ENCODE measurements at places on chromosomes 1 and 21.

DNA sequence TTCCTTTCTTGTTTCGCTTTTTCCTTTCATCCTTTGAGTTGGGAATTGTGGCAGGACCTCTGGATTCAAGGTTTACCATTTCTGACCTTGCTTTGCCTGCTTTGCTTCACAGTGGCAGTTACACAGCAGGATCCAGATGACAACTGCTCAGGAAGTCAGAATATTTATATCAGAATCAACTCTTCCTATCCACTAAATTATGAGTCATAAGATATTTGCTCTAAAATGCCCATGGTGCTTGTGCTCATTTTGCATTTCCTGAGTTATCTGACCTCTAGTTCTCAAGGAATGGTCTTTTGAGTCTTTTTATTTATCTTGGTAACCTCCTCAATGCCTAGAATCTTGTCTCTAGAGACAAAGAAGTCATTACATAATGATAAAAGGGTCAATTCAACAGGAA, 290.8 kb downstream of the LRRC7 start:
- DNase-seq = no peak

GRCh38 chr1:23035823-23036452, 16.7 kb downstream of the KDM1A start:
- DNase-seq = no peak

DNA sequence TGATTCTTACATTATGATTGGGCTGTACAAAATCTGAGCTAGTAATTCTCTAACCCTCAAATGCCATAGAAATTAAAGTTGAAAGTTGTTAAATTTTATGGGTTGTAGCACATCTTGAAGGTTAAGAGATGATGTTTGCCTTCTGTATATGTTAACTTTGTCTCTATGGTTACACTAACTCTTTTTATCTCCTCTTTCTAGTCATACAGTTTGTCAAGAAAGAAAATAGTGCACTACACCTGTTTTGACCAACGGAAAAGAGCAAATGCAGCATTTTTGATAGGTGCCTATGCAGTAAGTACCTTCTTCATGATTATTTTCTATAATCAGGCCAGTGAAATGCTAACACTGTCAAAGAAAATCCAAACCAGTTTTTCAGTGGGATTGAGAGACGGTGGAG, 38.2 kb downstream of the CDC14A start:
- DNase-seq = no peak

DNA sequence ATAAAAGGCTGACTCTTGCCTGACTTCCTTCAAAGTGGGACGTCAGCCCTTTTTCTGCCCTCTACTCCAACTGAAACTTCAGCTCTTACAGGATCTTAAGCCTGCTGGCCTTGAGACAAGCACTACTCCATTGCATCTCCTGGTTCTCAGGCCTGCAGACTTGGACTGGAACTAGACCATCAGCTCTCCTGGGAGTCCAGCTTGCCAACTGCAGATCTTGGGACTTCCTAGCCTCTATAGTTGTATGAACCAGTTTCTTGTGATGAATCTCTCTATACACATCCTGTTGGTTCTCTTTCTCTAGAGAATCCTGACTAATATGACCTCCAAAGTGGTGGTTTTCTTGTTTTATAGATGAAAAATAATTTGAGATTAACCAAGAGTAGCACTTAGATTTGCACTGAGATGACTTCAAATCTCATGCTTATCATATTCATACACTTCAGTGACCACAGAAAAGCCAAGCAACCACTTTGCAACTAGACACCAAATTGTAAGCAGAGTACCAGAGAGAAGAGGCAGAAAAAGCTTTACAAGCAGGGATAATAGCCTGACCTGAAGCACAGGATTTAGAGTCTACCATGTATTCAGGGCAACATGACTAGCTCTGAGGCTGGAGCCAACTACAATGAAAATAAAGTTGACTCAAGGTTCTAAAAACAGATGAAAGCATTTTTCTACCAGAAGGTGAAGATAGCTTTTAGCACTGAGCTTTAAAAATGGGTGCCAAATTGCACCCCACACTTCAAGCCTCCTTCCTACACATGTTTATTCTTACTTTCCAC, 661.3 kb upstream of the USP24 start:
- no peak for DNase-seq

DNA sequence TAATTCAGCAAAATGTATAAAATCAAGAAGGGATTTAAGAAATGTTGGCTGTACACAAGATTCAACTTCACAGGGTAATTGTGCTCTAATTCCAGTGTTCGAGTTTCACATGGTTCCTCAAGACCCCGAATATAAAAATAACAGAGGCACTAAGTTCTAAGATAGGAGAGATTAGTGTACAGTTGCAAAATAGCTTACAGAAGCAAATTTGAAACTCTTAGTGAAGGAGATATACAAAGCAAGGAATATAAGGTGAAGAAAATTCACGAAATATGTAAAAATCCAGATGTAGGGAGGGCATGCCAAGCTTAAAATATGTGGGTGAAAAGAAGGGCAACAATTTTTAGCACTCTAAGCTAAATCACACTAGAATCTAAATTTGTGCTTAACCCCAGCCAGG, 29.4 kb downstream of the TOR1AIP2 start:
- DNase-seq = no peak

- DNase-seq = no peak
Measured at GRCh38 chr1:15538771-15539170, 12.1 kb downstream of the DNAJC16 start.

- no peak for DNase-seq
Measured at GRCh38 chr1:193143285-193143684, 21.5 kb downstream of the CDC73 start.

DNA sequence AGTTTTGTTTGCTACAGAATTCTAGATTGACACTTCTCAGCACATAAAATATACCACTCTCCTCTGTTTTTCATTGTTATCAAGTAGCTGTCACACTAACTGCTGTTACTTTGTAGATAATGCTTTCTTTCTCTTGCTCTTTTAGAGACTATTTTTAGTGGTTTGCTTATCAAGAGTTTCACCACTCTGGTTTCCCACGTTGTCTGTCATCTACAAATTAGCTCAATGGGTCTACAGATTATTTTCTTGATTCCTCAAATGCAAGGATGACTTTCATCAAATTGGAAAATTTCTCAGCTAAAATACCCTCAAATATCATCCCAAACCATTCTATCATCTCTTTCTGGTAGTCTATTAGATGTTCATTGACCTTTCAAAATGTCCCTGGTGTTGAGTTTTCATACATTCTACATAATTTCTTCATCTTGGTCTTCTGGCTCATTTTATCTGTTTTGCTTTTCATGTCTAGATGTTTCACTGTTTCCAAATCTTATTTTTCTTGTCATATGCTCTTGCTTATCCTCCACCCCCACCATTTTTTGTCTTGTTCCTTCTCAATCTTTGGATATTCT, 122.5 kb downstream of the TRIM33 start:
- no peak for DNase-seq

DNA sequence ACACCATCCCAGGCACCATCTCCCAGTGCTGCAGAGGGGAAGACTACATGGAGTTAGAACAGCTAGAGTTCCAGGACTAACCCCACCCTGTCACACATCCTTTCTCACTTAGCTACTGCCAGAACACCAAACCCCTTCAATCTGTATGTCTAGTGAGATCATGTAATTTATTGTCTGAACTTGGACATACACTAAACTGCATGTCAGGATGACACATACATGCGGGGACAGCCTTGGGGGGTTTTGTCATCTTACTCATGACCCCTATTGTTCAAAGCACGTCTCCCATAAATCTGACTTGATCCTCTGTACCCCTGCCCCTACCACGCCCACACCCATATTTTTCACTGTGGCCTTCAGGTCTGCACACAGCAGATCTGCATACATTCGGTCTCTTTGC, 71.3 kb downstream of the GABPA start:
- no peak for DNase-seq

DNA sequence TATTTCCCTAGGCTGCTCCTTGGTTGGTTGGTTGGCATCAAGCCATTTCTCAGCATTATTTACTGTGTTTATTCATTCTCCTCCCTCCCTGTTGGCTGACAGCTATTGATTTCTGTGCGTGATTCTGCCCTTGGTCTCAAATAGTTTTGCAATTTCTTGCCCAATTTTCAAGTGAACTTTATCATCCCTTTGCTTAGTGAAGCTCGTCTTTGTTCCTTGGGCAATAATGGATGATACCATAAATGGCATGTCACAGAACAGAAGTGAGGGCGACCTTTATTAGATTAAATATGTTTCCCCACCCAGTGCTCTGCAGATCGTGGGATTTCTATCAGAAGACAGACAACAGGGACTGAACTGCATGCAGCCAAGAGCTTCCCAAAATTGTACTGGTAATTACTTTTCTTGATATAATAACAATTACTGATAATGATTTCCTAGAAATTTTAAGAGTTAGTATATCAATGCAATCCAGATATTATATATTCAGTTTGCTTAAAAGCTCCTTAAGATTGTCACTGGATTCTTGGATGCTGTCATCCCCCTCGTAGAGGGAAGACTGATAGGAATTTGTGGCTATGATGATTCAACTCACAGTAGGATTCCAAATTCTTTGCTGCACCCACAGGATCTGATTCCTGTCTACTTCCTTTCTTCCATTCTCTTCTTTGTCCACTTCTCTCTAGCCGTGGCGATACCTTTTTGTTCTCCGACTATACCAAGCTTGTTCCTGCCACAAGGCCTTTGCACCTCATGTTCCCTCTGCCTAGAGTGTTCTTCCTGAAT, 122.1 kb upstream of the KAZN start:
- no peak for DNase-seq

DNA sequence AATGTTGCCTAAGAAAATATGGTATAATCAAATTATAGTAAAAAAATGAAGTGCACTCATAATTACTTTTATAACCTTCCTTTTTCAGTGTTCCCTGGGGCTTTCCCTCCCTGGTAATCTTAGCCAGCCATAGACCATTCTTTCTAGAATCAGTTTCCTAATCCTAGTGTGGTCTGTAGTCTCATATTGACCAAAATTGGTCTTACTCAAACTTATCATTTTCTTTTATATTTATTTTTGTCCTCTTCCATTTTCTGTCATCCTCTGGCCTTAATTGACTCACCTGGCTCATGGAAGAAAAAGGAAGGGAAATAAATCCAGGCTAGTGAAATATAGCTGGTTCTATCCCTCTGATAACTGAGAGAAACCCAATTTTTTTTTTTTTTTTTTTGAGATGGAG, 70.9 kb upstream of the BMP8A start:
- no peak for DNase-seq

DNA sequence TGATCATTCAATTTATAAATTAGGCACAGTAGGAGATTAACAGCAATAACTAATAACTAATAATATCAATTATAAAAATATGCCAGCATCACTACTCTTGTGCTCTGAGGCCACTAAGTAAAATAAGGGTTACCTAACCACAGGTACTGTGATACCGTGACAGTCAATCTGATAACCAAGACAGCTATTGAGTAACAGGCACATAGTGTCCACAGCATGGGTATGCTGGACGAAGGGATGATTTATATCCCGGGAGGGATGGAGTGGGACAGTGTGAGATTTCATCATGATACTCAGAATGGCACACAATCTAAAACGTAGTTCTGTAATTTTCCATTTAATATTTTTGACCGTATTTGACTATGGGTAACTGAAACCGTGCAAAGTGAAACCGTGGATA, 39.4 kb downstream of the CD46 start:
- DNase-seq = no peak

DNA sequence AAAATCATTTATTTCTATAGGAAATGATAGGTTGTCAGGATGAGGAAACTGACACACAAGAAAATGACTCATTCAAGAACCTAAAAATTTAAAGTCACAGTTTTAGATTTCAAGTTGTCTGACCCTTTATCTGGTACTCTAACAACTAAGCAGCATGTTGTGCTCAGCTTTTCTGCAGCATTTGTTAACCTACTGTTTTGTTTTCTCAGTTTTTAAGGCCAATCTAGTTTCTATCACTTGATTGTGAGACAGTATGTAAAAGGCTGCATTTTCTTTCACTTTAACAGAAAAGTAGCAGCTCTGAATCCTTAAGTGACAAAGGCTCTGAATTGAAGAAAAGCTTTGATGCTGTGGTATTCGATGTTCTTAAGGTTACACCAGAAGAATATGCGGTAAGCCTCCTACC, 59.1 kb downstream of the RALGPS2 start:
- no peak for DNase-seq

- no peak for DNase-seq
Measured at GRCh38 chr21:36847189-36847588, 119.3 kb downstream of the HLCS start.

DNA sequence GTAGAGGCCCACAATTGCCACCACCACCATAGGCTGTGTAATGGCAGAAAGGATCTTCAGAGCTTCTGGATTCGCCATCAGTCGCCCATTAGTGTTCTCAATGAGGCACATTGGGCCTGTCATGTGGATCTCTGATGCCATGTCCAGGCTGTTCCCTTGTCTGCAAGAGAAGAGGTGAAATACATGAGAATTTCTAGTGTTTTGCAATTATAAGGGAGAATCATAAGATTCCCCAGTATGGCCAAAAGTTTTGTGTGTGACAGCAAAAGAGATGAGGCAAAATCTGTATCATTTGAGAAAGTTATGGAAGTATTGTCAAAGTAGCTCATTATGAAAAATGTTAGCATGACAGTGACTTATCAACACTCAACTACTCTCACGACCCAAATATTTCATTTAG, 1.9 kb downstream of the GBP1 start:
- DNase-seq = no peak

GRCh38 chr1:5577255-5578040, 414.8 kb downstream of the NPHP4 start:
- no peak for DNase-seq

DNA sequence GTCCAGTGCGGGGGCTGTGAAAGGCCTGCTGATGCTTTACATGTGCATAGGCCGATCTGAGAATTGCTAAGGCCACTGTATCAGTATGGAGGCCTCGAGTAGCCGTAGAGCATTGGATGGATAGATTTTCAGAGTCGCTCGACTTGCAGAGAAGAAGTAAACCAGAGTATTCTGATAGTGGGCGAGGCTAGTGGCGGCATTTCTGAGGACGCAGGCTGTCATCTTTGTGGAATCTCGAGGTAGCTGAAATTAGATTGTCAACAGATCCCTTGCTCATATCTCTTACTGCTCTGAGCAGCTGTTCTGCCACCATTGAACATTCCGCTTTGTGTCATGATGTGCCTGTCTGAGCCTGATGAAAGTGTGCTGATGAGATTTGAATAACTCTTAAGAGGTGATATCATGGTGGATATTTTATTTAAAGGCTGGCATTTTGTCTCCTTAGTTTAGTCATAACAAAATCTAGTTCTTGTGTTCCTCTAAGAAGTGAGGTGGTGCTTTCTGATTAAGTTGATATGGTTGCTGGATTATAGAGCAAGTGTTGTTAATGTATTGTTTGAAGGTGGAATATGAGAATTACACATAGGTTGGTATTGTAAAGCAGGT, 1.5 kb downstream of the KIF1B start:
- no peak for DNase-seq

GRCh38 chr1:54965624-54966340, 14.6 kb upstream of the TMEM61 start:
- no peak for DNase-seq

GRCh38 chr1:8329439-8329838, 11.5 kb downstream of the SLC45A1 start:
- DNase-seq = no peak

GRCh38 chr1:3652548-3653285, 401 bp downstream of the TP73 start:
- DNase-seq = peak; percentile 83

All from NCI-H526 (cell line).